ENCODE measurements at places on chromosomes 11 and 22.
A peak's percentile ranks its signal among the peaks of the same experiment; 100 is the strongest.

DNA sequence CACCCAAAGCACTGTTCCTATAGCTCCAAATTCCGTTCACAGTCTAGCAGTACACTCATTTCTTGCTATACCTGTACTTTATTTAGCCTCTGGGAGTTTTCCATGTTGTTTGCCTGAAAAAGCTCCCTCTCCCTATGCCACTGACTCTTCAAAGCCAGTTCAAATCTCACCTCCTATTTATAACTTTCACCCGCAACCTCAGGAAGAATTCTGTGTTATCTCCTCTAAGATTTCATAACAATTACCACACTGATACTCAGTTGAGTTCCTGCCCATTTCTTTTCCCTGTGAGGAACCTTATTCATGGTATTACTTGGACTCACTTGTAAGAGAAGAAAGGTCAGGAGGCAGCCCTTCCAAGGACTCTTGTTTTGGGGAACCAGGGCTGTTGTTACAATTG is 25.2 kb downstream of the GDPD4 start:
- DNase-seq: no peak

GRCh38 chr11:15675683-15676082 is 561.0 kb downstream of the INSC start:
- no peak for DNase-seq

DNA sequence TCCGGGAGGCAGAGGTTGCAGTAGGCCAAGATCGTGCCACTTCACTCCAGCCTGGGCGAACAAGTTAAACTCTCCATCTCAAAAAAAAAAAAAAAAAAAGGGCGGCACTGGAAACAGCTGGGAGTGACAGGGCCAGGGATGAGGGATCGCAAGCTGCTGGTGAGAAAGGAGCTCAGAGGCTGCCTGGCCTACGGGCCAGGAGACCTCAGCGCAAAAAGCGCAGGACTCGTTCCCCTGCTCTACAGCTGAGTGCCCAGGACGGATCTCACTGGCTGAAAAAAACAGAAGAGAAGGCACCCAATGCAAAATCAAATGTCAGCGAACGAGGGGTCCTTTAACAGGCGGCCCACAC is 650 bp upstream of the NUP50 start:
- DNase-seq: peak; percentile 41

DNA sequence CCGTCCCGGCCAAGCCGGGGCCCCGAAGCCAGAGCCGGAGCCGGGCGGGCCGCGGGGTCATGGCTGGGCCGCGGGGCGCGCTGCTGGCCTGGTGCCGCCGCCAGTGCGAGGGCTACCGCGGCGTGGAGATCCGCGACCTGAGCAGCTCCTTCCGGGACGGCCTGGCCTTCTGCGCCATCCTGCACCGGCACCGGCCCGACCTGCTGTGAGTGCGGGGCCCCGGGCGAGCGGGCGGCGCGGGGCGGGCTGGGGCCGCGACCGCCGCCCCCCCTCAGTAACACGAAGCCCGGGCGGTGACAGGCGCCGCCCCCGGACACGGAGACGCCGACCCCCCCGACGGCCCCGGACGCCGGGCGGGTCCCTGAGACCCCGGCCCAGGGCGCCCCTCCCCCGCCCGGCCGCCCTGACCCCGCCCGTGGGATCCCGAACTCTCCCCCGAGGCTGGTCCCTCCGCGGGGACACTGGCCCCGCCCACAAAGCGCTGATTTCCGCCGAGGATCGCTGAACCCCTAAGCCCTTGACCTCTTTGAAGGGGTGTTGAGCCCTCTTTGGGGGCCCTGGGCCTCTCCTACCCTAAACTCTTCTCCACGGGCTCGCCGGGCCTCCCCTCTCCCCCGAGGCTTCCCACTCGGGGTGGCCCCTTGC is 389 bp downstream of the MICALL1 start:
- no peak for DNase-seq

- no peak for DNase-seq
Observed at GRCh38 chr11:100812517-100812916, 125.4 kb downstream of the ARHGAP42 start.

DNA sequence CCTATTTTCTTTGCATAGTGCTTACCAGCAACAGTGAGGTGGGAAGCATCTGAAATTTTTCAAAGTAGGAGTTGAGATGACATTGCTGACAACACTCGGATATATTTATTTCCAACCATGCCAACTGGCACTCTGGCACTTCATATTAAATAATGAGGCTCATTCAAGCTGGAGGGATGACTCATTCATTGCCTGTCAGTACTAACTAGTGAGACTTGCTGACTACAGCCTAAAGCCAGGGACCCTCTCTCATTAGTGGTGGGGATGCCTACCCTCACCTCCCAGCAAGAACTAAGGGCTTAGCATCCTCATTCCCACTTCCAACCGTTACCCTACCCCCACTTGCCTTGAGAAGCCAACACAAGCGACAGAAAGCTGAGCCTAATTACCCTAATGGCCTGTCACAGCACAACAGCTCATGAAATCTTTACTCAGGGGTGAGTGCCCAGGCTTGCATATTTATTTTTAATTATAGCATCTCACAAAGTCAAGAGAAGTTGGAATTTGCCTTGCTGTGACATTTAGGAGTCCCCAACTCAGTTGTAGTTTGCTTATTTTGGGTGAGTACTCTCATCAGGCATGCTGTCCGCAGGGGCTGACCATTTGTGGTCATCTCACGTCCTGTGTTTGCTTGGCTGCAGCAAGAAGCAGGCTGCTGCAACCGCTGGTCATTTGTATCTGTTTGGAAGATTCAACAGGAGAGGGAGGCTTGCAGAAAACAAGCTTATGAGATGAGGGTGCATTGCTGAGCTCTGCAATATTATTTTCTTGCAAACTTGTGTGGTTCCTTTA is 181.6 kb upstream of the POU2AF2 start:
- DNase-seq: no peak

GRCh38 chr11:64876835-64877341 is 1.5 kb downstream of the EHD1 start:
- no peak for DNase-seq
